Renal cortex interstitium (tissue), 15 donors: ENCODE measurements at places on chromosomes 4 and X.

GRCh38 chrX:82333575-82333974 is 1131.7 kb downstream of the SH3BGRL start:
- DNase-seq, result no peak

- DNase-seq, result no peak
These were observed 110.3 kb upstream of the ATOH1 start for GRCh38 chr4:93718233-93718632.

- DNase-seq, result peak; percentile 84
These were observed 57.6 kb downstream of the MAPK10 start for GRCh38 chr4:86302251-86302650.

DNA sequence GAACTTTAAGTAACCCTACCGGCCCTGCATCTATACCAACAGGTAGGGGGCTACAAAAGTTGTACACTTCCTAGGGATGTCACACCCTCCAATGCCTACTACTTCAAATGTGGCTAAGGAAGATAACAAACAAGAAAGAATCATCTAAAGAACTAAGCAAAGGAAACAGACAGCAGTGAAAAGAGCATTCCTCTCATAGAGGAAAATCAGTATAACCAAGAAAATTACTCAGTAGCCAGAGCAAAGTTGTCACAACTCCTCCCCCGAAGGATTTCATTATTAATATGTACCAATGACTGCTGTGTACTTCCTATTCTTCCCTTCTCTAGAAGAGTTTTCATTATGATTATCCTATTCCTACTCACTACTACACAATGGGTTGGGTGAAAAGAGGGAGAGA is 12.6 kb downstream of the ANKRD17 start:
- no peak for DNase-seq
